ENCODE measurements at places on chromosomes 1 and 21. TPM values are rescaled to one million over a fixed set of nuclear protein-coding genes. Genes with fewer than 3 reads are reported as not detected.

The TMPRSS3 gene
- not detected for polyA plus RNA-seq

The TIE1 gene
- 19.7 TPM for polyA plus RNA-seq

The DCDC2B gene
- not detected for polyA plus RNA-seq

The CDC20 gene
- polyA plus RNA-seq, result 1.1 TPM

The UTP11 gene
- 163 TPM for polyA plus RNA-seq

The TCHHL1 gene
- not detected for polyA plus RNA-seq

The GPR37L1 gene
- polyA plus RNA-seq, result 0.01 TPM

The GSTM5 gene
- polyA plus RNA-seq, result 1.4 TPM

The CCDC27 gene
- polyA plus RNA-seq, result not detected

The CACNA1S gene
- 11.9 TPM for polyA plus RNA-seq

The TRPM2 gene
- 0.31 TPM for polyA plus RNA-seq

The COL24A1 gene
- polyA plus RNA-seq, result 0.05 TPM

The CD58 gene
- polyA plus RNA-seq, result 11.9 TPM

The S100A14 gene
- polyA plus RNA-seq, result 0.39 TPM

The ESPN gene
- not detected for polyA plus RNA-seq

The BRDT gene
- polyA plus RNA-seq, result not detected

- no peak for DNase-seq
Observed at GRCh38 chr1:1842360-1843146, 48.3 kb downstream of the GNB1 start.

- DNase-seq, result no peak
Observed at GRCh38 chr1:38558055-38558454, 301.5 kb downstream of the RRAGC start.

- no peak for DNase-seq
Observed at GRCh38 chr1:93411000-93411399, 36.9 kb upstream of the FNBP1L start.

- no peak for DNase-seq
Observed at GRCh38 chr1:224785622-224786021, 143.9 kb upstream of the DNAH14 start.

DNA sequence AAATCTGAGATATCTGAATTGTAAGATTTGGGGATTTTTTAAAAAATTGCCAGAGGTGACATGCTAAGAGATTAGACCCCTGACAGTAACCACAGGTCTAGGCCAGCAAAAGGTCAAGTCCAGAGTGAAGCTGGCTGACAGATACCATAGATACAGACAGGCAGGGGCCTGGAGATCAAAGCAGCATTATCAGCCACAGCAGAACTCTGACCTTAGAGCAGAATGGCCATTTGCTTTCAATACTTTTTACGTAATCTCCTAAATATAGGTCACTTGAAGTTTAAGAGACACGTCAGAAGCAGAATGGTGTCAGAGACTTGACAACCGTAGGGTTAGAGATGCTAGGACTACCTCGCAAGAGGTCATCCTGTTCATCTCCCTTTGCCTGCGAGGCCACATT, 40.8 kb upstream of the RXRG start:
- no peak for DNase-seq

DNA sequence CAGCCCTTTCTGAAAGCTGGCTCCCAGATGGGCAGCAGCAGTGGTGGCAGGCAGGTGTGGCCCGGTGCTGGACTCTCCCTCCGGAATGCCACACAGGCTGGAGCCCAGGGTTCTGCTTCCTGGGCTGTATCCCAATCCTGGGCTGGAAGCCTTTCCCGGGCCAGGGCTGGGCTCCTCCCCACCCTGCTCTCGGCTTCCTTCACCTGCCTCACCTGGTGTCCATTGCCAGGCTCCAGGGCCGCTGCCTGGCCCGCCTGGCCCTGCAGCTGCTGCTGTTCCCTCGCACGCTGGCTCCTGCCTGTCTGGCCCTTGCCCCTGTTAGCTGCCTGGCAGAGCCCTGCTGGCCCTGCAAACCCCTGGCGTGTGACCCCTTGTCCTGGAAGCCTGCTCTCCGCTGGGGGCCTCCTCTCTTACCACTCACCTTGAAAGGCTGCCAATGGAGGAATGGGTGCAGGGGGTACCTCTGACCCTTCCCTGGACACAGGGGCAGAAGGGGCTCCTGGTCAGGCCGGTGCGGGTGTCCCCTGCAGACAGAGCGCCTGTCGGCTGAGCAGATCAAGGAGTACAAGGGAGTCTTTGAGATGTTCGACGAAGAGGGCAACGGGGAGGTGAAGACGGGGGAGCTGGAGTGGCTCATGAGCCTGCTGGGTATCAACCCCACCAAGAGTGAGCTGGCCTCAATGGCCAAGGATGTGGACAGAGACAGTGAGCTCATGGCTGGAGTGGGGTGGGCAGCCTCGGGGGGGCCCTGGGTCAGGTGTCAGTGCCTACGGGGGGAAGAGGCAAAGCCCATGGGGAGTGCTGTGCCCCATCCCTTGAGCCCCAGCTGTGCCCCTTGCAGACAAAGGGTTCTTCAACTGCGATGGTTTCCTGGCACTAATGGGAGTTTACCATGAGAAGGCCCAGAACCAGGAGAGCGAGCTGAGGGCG, 1.1 kb downstream of the CALML6 start:
- DNase-seq, result peak; percentile 56

DNA sequence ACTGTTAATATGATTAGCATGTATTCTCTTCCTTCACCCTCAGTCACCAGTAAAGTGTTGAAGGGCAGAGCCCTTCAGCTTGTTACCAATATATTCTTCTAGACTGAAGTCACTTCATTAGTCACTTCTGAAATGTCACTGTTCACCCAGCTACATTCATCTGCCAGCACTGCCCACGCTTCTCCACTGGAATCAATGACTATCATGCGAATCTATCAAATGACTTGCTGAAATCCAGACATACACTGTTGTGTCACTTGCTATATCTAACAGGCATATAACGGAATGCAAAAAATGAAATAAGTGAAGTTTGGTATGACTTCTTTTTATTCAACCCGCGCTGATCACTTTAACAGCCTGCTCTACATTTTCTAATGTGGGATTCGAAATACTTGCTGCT, 16.1 kb downstream of the FH start:
- DNase-seq, result no peak

DNA sequence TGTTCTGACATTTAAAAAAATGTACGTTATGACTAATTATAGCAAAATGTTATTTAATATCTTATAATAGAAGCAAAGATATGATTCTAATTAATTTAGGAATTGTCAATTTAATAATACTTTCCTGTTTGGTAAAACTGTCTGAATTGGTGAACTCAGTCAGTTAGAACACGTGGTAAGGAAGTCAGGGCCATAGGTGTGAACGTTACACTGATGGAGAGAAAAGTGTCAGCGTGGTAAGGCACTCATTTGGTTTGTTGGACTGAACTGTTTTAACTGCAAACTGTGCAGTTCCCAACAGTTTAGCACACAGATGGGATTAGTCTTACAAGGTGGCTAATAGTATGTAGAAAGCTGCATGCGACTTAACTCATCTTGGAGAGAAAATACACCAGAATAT, 102.9 kb downstream of the EPB41 start:
- DNase-seq, result no peak

GRCh38 chr1:150092180-150092791, 24.7 kb downstream of the VPS45 start:
- no peak for DNase-seq

GRCh38 chr1:27885621-27886352, 13.4 kb downstream of the THEMIS2 start:
- no peak for DNase-seq

- peak; percentile 15 for DNase-seq
Observed at GRCh38 chr1:150809651-150810050, 1.6 kb upstream of the CTSK start.

DNA sequence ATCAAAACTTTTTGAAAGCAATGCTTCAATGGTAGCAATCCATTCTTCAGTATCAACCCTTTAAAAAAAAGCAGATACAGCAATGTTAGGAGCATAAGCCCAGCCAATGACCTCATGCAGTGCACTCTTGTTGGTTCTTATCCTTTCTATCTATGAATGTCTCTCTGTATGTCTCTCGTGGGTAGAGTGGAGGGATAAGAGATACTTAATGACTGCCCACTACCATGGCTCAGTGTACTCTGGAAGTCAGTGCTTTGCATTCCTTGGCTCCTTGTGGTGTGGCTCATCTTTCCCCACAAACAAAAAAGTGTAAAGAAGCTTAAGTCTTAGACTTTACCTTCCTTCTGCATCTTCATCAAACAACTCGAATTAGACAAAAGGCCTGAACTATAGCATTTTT, 50.3 kb downstream of the PCSK9 start:
- DNase-seq, result no peak

- DNase-seq, result no peak
Observed at GRCh38 chr1:183301239-183301638, 115.2 kb downstream of the LAMC2 start.

- no peak for DNase-seq
Observed at GRCh38 chr1:43304314-43304681, 3.5 kb downstream of the TIE1 start.
